ENCODE measurements at places on chromosomes 5 and 9. TPM values are rescaled to one million over a fixed set of nuclear protein-coding genes. Genes with fewer than 3 reads are reported as not detected.
A peak's percentile ranks its signal among the peaks of the same experiment; 100 is the strongest.

DNA sequence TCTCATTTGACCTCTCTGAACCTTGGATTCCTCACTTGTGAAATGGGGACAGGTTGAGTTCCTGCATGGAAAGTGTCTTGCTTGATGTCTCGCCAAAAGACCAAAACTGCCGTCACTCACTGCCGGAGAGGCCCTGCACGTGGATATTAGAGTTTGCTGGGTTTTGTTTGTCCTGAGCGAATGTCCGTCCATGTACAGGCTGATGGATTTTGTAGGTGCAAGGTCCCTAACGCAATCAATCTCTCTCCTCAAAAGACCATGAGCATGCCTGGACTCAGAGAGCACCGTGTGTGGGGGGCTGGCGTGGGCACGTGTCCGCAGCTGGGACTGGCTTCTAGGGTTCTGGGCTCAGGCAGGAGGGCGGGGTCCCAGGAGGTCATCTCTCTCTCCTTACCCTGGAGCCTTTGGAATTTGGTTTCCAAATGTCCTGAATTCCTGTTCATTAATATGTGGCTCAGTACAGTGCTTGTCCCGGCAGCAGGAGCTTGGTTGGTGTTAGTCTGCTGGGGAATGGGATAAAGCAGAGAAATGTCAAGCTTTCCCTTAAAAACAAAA lies 146.0 kb upstream of the IER5L start:
- H3K4me3 ChIP-seq, result no peak overlapping the region
- peak; percentile 62 for DNase-seq
- no peaks in the 10 kb centered on the region for H3K36me3 ChIP-seq
- H3K27ac ChIP-seq, result peak overlapping the region; percentile 87

- no peaks in the 10 kb centered on the region for H3K27me3 ChIP-seq
- DNase-seq, result no peak
- H3K4me1 ChIP-seq, result no peaks in the 10 kb centered on the region
- H3K4me3 ChIP-seq, result no peak overlapping the region
- H3K27ac ChIP-seq, result no peak overlapping the region
Observed at GRCh38 chr9:87372356-87372851, 125.3 kb upstream of the DAPK1 start.

DNA sequence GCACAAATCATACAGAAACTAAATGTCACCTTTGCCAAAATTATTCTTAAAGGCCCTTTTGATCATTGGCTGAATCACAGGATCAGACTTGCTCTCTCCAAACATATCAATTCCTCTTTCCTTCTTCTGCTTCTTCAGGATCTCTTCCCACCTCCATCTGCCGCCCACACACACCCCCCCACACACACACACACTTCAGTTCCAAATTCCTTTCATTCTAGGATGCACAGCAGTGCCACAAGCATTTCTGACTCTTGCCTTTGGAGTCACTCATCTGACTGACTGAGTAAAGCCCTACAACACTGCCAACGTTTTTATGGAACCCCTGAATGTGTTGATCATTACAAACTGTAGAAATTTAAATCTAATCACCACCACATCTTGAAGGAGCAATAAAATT lies 22.9 kb downstream of the DNAH5 start:
- no peak for DNase-seq
- no peaks in the 10 kb centered on the region for H3K36me3 ChIP-seq
- H3K4me3 ChIP-seq, result no peak overlapping the region
- no peaks in the 10 kb centered on the region for H3K4me1 ChIP-seq

- no peaks in the 10 kb centered on the region for H3K4me1 ChIP-seq
- H3K36me3 ChIP-seq, result no peaks in the 10 kb centered on the region
Observed at GRCh38 chr5:155017610-155018009, 4.1 kb downstream of the KIF4B start.

The XRCC4 gene
- total RNA-seq, result 4.6 TPM

DNA sequence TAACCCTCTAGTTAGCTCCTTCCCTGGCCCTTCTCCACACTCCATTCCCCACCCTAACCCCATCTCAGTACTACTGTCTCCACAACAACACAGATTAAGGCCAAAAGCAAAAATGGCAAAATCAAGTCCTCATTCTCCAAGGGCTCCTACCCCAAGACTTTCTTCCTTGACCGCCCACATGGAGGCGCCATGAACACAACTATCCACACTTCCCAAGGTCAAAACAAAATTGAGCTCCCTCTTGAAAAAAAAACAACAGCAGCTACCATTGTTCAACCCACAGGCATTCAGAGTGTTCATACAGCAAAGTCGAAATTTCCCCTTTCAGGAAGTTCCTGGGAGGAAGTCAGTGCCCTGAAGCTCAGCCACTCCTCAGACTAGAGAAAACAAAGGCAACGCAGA lies 54.4 kb downstream of the GNAQ start:
- no peak overlapping the region for H3K4me3 ChIP-seq
- no peaks in the 10 kb centered on the region for H3K36me3 ChIP-seq
- DNase-seq, result peak; percentile 72
- H3K27me3 ChIP-seq, result no peaks in the 10 kb centered on the region

DNA sequence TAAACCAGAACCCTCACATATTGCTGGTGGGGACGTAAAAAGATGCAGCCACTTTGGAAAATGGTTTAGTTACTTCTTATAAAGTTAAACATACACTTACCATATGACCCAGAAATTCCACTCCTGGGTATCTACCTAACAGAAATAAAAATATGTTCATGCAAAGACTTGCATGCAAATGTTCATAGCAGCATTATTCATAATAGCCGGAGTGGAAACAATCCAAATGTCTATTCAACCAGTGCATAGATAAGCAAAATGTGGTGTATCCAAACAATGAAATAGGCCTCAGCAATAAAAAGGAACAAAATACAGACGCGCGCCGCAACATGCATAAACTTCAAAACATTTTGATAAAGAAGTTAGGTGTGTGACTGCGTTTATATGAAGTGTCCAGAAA lies 11.6 kb downstream of the EGR1 start:
- no peaks in the 10 kb centered on the region for H3K36me3 ChIP-seq
- DNase-seq, result no peak
- no peaks in the 10 kb centered on the region for H3K4me1 ChIP-seq

The DRD1 gene
- total RNA-seq, result not detected

The NR5A1 gene
- not detected for total RNA-seq

DNA sequence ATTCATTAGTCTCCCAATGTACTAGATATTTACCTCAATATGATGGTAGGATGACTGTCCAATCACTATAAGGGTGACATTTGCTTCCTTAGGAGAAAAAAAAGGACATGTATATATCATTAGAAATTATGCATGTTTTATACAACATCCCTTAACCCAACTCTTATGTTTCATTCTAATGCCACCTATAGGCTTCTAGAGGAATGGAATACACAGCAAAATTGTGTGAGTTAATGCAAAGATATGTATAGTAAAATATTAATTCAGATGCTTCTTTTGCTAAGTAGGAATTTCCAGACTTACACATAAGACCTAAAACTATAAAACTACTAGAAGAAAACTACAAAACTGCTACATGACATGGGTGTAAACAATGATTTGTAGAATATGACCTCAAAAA lies 3.5 kb downstream of the PRXL2C start:
- peaks cover 8% of the 10 kb centered on the region for H3K4me1 ChIP-seq
- no peak overlapping the region for H3K27ac ChIP-seq
- no peaks in the 10 kb centered on the region for H3K27me3 ChIP-seq
- H3K4me3 ChIP-seq, result no peak overlapping the region
- no peak for DNase-seq

- no peak overlapping the region for H3K4me3 ChIP-seq
- no peak overlapping the region for H3K27ac ChIP-seq
- H3K4me1 ChIP-seq, result peaks cover 6% of the 10 kb centered on the region
- no peaks in the 10 kb centered on the region for H3K36me3 ChIP-seq
- H3K27me3 ChIP-seq, result peaks cover 95% of the 10 kb centered on the region
Observed at GRCh38 chr5:93600409-93601070, 17.5 kb downstream of the NR2F1 start.

DNA sequence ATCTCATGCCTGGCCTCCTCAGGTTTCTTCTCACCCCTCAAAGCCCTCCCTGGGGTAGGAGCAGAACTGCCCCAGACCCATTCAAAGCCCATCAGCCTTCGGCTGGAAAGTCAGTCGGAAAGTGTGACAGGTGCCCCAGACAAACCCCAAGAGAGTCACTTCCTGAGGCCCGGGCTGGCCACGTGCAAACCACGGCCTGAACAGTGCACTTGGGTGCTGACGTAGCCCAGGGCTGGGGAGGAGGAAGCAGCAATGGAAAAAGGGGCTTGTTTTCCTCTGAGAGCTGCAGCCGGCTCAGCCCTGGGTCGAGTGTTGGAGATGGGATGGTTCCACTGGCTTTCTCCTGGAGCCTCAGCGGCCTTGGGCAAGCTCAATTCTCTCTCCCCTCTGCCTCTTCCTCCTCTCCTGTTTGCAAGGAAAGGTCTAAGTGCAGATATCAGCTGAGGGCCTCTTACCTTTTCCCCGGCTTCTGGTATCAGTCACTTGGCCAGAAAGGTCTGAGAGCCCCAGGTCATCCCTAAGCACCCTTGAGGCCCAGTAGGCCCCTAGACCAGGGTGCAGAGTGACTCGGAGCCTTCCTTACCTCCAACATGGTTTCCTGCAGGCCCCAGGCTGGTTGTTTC lies 5.9 kb upstream of the EGR1 start:
- H3K27me3 ChIP-seq, result no peaks in the 10 kb centered on the region
- H3K4me3 ChIP-seq, result no peak overlapping the region
- peaks cover 19% of the 10 kb centered on the region for H3K4me1 ChIP-seq
- no peak overlapping the region for H3K27ac ChIP-seq
- H3K36me3 ChIP-seq, result no peaks in the 10 kb centered on the region

The PPP1R26 gene
- 9.5 TPM for total RNA-seq

DNA sequence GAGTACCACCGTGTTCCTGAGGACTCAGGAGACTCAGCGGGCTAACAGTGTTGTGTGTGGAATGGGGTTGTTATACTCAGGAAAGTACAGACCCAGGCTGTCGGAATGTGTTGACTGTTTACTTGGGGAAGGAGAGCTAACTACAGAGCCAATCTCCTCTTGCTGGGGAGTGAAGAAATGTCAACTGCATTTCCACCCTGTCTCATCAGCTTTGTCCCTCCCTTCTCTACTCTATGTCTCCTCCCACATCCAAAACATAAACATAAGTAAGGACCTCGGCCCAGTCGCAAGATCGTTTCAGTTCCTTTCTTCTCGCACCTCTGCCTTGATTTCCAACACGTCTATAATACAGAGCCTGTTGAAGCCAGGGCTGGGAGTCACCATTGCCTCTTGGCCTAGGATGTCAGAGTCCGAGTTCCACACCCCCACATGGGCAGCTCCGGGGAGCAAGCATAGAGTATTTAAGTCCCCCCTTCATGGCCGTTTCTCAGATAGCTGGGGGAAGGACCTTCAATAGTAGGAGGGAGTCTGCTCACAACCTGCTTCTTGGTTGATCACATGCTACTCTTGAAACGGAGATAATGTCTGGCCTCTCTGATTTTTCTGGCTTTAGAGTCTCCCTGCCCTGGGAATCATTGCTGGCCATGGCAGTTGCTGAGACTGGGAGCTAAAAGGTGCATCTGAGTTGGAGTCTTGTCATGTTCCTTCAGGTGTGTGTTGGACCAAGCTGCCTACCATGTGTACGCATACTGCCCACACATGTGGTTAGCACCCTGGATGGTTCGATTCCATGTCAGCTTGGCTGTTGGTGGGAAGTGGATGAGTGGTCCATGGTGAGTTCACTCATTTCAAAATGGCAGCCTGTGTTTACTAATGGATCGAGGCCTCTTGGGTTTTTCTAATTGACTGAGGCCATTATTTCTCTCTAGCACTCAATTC lies 147.3 kb downstream of the MTX3 start:
- H3K27me3 ChIP-seq, result no peaks in the 10 kb centered on the region
- no peaks in the 10 kb centered on the region for H3K36me3 ChIP-seq
- no peak overlapping the region for H3K4me3 ChIP-seq
- no peak overlapping the region for H3K27ac ChIP-seq
- no peaks in the 10 kb centered on the region for H3K4me1 ChIP-seq
- no peak for DNase-seq

- peaks cover 14% of the 10 kb centered on the region for H3K4me1 ChIP-seq
- H3K4me3 ChIP-seq, result no peak overlapping the region
- DNase-seq, result no peak
- H3K36me3 ChIP-seq, result no peaks in the 10 kb centered on the region
Observed at GRCh38 chr9:69393425-69393824, 68.4 kb downstream of the ENTREP1 start.

GRCh38 chr9:115668521-115668920 lies 485.1 kb upstream of the PAPPA start:
- H3K36me3 ChIP-seq, result no peaks in the 10 kb centered on the region
- DNase-seq, result peak; percentile 70
- no peaks in the 10 kb centered on the region for H3K27me3 ChIP-seq

GRCh38 chr5:133359861-133360260 lies 252.5 kb downstream of the FSTL4 start:
- no peaks in the 10 kb centered on the region for H3K27me3 ChIP-seq
- no peaks in the 10 kb centered on the region for H3K4me1 ChIP-seq
- DNase-seq, result no peak
- H3K27ac ChIP-seq, result no peak overlapping the region
- H3K36me3 ChIP-seq, result no peaks in the 10 kb centered on the region

- no peaks in the 10 kb centered on the region for H3K4me1 ChIP-seq
- H3K27me3 ChIP-seq, result no peaks in the 10 kb centered on the region
- peak overlapping the region; percentile 90 for H3K4me3 ChIP-seq
- H3K36me3 ChIP-seq, result peaks cover 34% of the 10 kb centered on the region
Observed at GRCh38 chr9:125240649-125240999, 519 bp downstream of the HSPA5 start.

DNA sequence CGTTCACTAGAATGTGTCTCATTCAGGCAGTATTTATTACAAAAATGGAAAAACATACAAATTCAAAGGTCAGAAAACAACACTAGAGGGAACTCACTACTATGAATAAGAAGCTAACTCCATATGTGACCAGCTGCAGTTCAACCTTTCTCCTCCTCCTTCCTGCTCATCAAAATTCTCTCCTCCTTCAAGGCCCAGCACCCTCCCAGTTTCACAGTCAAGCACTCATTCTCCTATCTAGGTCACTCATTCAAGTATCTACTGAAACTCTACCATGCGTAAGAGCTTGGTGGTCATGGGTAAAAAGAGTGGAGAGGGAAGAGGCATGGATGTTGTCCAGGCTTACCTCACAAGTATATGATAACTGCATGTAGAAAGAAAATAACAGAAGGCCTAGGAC lies 27.7 kb downstream of the ECPAS start:
- DNase-seq, result no peak
- H3K27me3 ChIP-seq, result no peaks in the 10 kb centered on the region
- H3K27ac ChIP-seq, result no peak overlapping the region
- peaks cover 48% of the 10 kb centered on the region for H3K4me1 ChIP-seq
- H3K36me3 ChIP-seq, result no peaks in the 10 kb centered on the region

The PALM2AKAP2 gene
- total RNA-seq, result 0.66 TPM

DNA sequence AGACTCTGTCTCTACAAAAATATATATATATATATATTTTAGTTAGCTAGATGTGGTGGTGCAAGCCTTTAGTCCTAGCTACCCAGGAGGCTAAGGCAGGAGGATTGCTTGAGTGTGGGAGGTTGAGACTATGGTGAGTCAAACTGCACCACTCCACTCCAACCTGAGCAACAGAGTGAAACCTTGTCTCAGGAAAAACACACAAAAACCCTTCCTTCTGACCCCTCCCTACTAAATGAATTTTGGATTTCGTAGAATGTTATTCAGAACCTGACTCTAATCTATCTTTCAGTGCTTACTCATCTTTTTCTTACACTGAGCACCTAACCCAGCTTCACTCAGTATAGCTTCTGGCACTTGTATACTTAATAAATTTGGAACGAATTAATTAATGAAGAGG lies 35.2 kb upstream of the IL7R start:
- no peak for DNase-seq
- no peak overlapping the region for H3K27ac ChIP-seq
- no peak overlapping the region for H3K4me3 ChIP-seq

The GGTA1 gene
- total RNA-seq, result 7.2 TPM

Measured in sigmoid colon (tissue), 7 donors.